ENCODE measurements at places on chromosomes 11 and 22.

DNA sequence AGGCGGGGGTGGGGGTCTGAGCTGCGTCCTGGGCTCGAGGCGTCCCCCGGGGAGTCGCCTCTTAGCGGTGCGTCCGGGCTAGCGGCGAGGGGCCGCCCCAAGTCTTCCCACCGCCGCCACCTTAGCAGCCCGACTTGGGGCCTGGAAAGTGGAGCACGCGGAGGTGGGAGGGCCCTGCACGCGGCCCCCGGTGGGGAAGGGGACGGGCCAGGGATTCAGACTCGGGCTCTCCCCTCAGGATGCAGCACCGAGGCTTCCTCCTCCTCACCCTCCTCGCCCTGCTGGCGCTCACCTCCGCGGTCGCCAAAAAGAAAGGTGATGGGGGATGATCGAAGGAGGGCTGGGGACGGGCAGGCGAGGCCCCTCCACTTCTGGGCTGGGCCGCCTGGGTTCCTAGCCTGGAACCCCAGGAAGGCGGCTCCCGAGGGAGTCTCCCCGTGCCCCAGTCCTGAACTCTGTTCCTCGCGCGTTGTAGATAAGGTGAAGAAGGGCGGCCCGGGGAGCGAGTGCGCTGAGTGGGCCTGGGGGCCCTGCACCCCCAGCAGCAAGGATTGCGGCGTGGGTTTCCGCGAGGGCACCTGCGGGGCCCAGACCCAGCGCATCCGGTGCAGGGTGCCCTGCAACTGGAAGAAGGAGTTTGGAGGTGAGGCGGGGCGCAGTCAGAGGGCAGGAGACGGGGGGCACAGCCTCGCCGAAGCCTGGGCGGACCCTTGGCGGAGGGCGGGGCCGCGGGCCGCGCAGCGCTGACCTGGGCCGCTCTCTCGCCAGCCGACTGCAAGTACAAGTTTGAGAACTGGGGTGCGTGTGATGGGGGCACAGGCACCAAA is 563 bp downstream of the MDK start:
- no peak for DNase-seq

GRCh38 chr22:42297778-42298177 is 27.3 kb upstream of the TCF20 start:
- no peak for DNase-seq

DNA sequence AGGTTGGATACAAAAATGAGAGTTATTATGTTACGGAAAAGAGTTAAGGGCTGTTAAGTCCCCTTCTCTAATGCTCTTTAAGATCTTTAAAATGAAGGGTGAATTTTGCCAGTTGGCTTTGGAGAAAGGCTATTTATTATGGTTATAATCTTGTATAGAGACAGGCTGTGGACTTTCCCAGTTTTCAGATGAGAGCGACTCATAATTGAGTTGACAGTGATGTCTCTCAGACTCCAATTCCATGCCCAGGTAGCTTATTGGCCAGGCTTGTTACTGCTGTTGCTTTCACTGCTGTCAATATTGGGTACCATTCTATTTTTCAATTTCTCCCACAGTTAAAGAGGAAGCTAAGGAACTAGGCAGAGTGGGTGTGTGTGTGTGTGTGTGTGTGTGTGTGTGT is 13.1 kb downstream of the ENDOD1 start:
- DNase-seq, result no peak

GRCh38 chr11:77959434-77959833 is 35.0 kb downstream of the INTS4 start:
- no peak for DNase-seq

DNA sequence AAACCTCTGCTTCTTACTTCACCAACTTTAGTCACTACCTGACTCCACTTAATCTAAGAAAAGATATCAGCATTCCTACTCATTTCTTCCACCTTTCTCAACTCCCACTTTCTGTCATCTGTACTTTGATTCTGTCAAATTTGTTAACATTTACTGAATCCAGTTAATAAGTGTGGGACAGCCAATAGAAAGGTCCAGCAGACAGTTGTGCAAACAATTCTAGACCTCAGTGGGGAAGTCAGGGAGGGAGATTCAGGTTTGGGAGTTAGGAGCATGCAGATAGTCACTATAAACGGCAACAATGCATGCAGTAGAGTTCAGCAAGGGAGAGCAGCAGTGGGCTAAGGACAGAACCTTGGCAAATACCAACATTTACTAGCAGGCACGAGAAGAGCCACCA is 4.1 kb downstream of the FBXO3 start:
- no peak for DNase-seq

DNA sequence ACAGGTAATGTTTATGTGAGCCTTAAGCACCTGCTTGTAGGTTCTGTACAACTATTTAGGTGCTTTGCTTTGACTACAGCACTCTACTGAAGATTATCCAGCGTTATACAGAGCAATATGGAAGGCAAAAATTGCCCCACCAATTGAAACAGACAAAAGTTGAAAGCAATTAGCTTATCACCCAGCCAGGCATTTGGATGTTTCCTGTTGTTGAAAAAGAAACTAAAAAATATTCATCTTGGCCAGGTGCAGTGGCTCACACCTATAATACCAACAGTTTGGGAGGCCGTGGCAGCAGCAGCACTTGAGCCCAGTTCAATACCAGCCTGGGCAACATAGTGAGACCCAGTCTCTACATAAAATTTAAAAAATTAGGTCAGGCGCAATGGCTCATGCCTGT is 18.5 kb downstream of the ATL3 start:
- DNase-seq, result peak; percentile 6

DNA sequence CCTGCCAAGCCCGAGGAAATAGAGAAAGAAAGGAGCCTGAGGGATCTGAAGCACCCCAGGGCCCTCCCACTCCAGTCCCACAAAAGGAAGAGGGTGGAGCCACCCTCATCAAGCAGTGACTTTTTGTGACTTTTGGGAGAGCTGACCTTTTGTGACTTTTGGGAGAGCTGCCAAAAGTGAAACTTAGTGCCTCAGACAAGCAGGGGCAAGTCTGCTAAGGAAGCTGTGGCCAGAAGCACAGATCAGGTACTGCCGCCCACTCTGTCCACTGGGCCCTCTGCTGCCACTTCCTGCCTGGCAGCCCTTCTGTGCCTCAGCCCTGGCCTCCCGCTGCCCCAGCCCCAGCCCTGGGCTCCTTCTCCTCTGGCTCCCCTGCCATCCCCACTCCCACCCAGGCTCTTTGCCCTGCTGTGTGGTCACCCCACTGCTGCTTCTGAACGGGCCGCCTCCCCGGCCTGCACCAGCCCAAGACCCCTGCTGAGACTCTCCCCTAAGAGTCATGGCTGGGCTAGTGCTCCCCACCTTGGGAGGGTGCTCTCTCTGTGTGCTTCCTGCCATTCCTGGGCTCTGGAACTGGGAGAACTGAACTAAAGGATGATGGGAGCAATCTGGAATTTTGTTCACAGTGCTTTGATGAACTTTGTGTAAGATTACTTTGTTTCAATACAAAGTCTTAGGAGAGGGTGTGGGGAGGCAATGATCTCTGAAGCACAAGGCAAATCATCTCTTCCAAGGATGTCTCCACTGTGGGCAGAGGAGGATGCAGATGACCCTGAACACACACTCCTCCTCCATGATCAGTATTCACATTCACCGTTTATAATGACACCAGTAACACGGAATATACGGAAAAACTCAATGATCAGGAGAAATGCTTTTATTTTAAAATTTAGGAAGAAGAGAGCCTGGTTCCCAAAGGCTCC is at the start of gene APOBEC3H:
Gene APOBEC3H, plus strand, starts transcription at position 147 of the 923 bp plus-strand sequence. CDS start 3,035 bp downstream, outside the sequence.
- no peak for DNase-seq

DNA sequence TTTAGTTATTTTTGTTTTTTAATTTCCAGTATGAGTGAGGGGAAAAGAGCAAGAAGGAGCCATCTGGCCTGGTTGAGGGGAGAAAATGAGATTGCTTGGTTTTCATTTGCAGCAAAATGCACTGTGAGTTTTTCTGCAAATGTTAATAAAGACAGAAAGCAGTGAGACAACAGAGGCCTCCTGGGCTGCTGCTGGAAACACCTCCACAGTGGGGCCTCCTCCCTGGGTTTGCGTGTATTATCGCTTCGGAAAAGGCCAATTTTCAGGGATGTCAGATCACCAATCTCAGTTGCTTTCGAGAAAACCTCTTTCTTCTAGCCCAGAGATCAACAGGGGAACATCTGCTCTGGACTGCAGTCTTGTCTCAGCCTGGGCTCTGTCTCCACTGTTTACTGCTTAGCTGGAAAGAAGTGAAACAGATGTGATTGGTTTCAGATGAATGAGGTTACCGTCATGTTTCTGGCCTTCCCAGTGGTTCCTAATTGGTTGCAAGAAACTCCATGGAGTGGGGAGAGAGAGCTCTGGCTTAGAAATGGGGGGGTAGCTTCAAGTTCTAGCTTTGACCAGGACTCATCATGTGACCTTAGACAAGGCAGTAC is 17.3 kb downstream of the TSPAN18 start:
- no peak for DNase-seq

DNA sequence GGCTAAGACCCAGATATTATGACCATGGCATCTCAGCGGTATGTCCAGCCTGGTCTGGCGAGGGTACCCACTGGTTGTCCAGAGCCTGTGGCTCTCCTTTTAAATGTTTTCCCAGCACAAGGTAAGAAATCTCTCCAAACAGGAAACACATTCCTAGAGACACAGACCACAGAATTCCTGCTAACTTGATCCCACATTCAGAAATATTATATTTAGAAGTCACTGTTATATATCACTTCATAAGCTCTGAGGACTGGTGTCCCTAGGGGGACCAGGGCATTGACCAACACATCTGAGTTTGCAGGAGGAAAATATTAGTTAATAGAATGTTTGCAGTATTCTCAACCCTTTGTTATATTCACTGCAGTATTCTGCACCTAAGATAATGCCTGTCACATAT is 23.1 kb downstream of the TMPRSS13 start:
- no peak for DNase-seq

DNA sequence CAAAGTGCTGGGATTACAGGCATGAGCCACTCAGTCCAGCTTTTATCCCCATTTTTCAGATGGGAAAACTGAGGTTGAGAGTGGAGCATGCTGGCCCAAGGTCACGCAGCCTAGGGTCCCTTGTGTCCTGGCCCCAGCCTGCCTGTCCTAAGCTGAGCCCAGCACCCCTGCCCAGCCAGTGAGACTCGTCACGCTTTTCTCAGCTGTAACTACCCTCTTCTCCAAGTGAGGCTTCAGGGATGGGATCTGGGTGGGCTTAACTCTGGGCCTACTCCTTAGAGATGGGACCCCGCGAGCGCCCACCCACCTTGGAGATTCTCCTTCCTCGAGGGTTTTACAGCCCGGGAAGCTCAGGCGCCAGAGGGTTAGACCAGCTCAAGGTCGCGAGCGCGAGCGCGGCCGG is 390 bp upstream of the TMEM151A start:
- DNase-seq, result no peak

GRCh38 chr11:72700146-72700545 is 25.9 kb upstream of the PDE2A start:
- DNase-seq, result peak; percentile 28

All from CD4-positive, alpha-beta memory T cell (primary cell).